ENCODE measurements at places on chromosomes 11 and 22.

GRCh38 chr11:134215836-134216235 is 7.9 kb downstream of the NCAPD3 start:
- H3K27me3 ChIP-seq, result no peaks in the 10 kb centered on the region
- H3K4me1 ChIP-seq, result no peaks in the 10 kb centered on the region
- no peak overlapping the region for H3K4me3 ChIP-seq
- H3K27ac ChIP-seq, result no peak overlapping the region
- no peak for DNase-seq

- H3K27me3 ChIP-seq, result peaks cover 2% of the 10 kb centered on the region
- H3K36me3 ChIP-seq, result no peaks in the 10 kb centered on the region
- no peak overlapping the region for H3K27ac ChIP-seq
These were observed 430.9 kb downstream of the ETS1 start for GRCh38 chr11:128156486-128156885.

DNA sequence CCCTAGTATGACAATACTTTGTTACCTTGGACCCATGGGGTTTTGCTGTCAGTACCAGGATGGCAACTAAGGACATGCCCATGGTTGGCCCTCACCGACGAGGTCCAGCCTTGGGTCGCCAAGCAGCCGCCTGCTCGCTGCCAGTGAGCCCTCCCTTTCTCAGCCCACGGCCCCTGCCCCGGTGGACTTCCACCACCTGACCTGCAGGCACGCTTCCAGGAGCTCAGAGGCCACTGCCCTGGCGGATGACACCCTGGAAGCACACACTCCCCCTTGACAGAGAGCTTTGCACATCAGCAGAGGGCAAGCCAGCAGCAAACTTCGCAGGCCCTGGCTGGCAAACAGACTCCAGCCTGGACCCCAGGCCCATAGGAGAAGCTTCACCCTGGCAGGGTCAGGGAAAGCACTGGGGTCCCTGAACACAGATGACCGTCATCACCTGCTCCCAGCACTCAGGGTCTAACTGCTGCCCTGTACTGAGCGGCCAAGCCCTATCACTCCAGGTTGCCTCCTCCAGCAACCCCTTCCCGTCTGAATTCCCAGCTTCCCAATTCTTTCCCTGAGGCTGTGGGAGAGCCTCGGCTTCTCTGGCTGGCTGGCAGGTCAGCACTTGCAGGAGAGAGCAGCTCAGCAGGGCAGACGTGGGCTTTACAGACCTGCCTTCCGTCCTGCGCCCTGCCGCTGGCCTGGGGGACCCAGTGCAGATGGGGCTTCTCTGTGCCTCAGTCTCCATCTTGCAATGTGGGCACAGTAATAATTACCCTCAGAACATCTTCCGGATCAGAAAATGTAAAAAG is 2.7 kb upstream of the PPARA start:
- no peak overlapping the region for H3K4me3 ChIP-seq
- peaks cover 28% of the 10 kb centered on the region for H3K4me1 ChIP-seq
- H3K27ac ChIP-seq, result no peak overlapping the region
- peaks cover 3% of the 10 kb centered on the region for H3K27me3 ChIP-seq

DNA sequence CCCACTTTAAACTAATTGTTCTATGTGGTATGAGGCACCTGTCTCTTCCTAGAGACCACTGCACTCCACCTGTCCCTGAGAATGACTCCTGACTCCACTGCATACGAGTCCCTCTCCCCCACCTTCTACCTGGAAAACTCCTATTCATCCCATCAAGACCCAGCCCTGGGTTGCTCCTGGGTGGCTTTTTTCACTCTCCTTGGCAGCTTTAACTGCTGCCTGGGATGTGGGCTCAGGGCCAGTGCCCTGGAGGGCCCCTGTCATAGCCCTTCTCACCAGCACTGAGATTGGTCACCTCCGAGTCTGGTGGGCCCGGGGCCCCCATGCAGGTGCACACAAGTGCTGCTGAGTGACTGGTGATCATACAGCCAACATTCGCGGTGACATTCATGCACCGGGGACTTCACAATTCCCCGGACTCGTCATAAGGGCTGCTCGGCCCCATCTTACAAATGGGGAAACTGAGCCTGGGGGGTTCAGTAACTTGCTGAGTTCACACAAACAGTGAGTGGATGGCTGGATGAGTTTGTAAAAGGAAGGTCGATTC is 25.9 kb upstream of the TOLLIP start:
- peaks cover 2% of the 10 kb centered on the region for H3K27me3 ChIP-seq
- H3K4me1 ChIP-seq, result peaks cover 16% of the 10 kb centered on the region
- no peak overlapping the region for H3K27ac ChIP-seq
- DNase-seq, result no peak
- no peaks in the 10 kb centered on the region for H3K36me3 ChIP-seq

- H3K4me1 ChIP-seq, result no peaks in the 10 kb centered on the region
- H3K4me3 ChIP-seq, result no peak overlapping the region
- H3K27me3 ChIP-seq, result no peaks in the 10 kb centered on the region
- no peaks in the 10 kb centered on the region for H3K36me3 ChIP-seq
These were observed 1078.6 kb downstream of the LRRC4C start for GRCh38 chr11:40380835-40381234.

GRCh38 chr11:130614591-130614990 is 166.1 kb downstream of the ADAMTS15 start:
- no peak overlapping the region for H3K4me3 ChIP-seq
- DNase-seq, result no peak
- H3K27ac ChIP-seq, result no peak overlapping the region
- no peaks in the 10 kb centered on the region for H3K4me1 ChIP-seq

DNA sequence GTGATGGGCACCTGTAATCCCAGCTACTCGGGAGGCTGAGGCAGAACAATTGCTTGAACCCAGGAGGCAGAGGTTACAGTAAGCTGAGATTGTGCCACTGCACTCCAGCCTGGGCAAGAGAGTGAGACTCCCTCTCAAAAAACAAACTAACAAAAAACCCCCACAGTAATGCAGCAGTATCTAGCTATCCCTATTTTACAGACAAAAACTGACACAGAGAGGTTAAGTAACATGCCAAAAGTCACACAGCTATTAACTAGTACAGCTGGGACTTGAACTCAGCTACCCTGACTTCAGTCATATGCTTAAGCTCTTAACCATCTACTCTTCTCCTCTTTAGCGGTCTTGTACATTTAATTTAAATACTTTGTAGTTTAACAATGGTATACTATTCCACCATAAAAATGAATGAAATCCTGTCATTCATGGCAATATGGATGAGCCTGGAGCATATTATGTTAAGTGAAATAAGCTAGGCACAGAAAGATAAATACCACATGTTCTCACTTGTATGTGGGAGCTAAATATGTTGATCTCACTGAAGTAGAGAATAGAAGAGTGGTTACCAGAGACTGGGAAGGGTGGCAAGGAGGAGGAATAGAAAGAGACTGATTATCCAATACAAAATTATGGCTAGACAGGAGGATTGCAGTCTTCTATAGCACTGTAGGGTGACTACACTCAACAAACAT is 82.8 kb downstream of the DENND5A start:
- no peaks in the 10 kb centered on the region for H3K4me1 ChIP-seq
- H3K4me3 ChIP-seq, result no peak overlapping the region
- H3K27ac ChIP-seq, result no peak overlapping the region
- no peaks in the 10 kb centered on the region for H3K27me3 ChIP-seq

- peaks cover 21% of the 10 kb centered on the region for H3K4me1 ChIP-seq
- no peak overlapping the region for H3K4me3 ChIP-seq
- H3K36me3 ChIP-seq, result no peaks in the 10 kb centered on the region
- no peak overlapping the region for H3K27ac ChIP-seq
These were observed 151.6 kb upstream of the BLID start for GRCh38 chr11:122267602-122268001.

GRCh38 chr11:129317571-129317970 is 58.1 kb upstream of the BARX2 start:
- peak; percentile 36 for DNase-seq
- peaks cover 18% of the 10 kb centered on the region for H3K4me1 ChIP-seq
- H3K4me3 ChIP-seq, result no peak overlapping the region
- H3K36me3 ChIP-seq, result no peaks in the 10 kb centered on the region
- H3K27ac ChIP-seq, result no peak overlapping the region

DNA sequence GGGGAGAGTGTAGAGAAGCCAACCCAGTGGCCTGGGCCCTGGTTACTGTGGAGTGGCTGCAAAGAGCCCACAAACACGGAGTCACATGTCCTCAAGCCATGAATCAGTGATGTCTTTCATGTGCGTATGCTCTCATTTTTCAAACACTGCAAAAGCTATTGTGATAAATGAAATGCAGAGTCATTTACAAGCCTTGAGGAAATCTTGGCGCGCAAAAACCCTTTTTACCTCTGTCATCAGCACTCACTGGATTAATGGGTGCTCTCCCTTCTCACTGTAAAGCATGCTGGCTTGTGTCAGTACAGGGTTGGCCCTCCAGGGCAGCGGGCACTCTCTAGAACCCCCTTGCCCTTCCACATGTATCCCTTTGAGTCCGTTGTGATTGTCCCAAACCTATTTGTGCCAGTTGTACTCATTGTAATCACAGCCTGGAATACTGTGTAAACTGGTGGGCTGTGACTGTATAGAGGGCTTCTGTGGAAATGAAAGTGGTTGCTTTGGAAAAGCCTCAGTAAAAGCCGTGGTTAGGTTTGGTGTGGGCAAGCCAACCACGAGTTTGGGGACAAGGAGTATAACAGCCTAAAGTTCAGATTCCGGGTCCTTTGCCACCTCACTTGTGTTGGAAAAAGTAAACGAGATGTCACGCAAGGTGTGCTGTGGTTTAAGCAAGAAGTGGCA is 10.4 kb downstream of the GNAZ start:
- DNase-seq, result no peak
- H3K36me3 ChIP-seq, result no peaks in the 10 kb centered on the region
- no peak overlapping the region for H3K27ac ChIP-seq
- H3K4me1 ChIP-seq, result no peaks in the 10 kb centered on the region

GRCh38 chr11:114180301-114181055 is 115.7 kb upstream of the NNMT start:
- no peak overlapping the region for H3K4me3 ChIP-seq
- H3K4me1 ChIP-seq, result peaks cover 20% of the 10 kb centered on the region
- H3K27ac ChIP-seq, result no peak overlapping the region
- no peaks in the 10 kb centered on the region for H3K36me3 ChIP-seq

GRCh38 chr11:20874358-20874757 is 205.0 kb downstream of the NELL1 start:
- DNase-seq, result no peak
- H3K4me1 ChIP-seq, result no peaks in the 10 kb centered on the region
- H3K4me3 ChIP-seq, result no peak overlapping the region
- H3K27ac ChIP-seq, result no peak overlapping the region
- H3K27me3 ChIP-seq, result no peaks in the 10 kb centered on the region

Measured in common myeloid progenitor, CD34-positive (primary cell).